ENCODE measurements at places on chromosomes 12 and 14.

DNA sequence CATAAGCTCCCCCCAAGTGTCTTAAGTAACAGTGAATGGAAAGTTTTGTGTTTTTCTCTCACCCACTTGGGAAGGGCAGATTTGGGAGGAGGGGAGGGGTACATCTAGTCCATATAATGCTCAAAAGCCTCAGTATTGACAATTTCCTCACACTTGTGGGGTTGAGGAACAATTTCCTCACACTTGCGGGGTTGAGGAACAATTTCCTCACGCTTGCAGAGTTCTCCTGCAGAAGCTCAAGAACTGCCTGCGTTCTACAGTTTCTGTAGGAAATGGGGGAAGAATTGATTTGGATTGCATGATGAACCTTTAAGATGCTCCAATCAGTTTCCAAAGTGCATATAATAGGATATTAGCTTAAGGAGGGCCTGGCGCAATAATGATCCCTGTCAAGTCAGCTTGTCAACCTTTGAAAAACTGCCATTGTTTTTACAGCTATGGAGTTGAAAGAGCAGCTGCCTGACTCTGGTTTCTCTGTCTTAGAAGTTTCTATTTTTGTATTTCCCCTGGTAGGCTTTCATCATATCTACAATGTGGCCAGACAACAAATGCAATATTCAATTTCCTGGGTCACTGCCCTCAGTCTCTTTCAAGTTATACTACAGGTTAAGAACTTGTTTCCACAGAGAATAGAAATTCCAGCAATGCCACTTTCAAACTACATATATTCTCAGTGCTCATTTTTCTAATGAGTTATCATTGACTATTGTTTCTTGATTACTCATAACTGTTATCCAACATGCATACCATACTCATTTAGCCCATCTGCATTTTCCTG, 66.5 kb downstream of the PLEKHG7 start:
- DNase-seq, result no peak

DNA sequence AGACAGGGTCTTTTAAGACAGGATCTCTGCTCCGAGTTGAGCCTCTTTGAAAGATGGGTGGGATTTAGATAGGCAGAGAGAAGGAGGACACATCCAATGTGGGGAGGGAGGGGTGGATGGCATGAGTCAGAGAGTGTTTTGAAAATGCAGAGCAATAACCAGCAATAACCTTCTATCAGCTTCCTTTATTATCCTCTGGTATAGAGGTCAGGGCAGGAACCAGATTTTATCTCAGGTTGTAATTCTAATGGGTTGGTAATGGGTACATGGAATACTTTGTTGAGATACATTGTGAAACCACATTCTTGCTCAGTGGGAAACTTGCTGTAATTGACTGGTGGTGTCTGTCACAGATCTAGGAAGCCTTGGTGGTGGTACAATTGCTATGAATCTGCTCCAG, 37.6 kb upstream of the CCDC63 start:
- DNase-seq, result no peak

DNA sequence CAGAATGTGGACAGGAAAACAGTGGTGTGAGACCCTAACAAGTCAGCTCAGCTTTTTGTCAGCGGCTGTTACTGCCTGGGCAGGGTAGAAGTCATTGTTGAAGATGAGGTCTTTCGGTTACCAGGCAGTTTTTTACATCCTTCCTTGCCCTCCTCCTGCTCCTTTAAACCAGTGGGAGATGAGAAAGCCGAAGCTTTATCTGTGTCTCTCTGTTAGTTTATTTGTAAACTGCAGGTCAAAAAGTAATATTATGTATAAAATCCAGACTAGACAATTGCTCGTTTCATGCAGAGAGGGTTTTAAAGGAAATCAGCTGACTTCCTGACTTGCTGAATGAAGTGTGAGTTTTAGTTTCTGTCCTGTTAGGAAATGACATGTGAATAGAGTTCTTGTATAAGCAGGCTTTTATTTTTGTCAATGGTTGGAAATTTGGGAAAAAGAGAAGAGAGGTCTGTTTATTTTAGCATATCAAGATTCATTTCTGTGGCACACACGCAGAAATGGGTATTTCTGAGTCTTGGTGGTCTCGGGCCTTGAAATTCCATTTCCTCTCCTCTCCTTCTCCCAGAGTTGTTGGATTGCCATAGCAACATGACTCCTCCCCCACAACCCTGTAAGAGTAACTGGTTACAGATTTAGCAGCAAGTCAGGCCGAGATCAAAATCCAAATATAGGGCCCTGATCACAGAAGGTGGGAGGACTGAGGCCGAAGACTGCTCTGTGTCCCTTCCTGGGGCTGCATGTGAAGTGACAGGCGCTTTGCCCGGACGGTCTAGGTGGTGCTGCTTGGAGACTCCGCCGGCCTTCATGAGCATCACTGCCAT, 60.8 kb downstream of the SAMD4A start:
- no peak for DNase-seq

GRCh38 chr12:6352193-6353173, 10.6 kb upstream of the TNFRSF1A start:
- no peak for DNase-seq

DNA sequence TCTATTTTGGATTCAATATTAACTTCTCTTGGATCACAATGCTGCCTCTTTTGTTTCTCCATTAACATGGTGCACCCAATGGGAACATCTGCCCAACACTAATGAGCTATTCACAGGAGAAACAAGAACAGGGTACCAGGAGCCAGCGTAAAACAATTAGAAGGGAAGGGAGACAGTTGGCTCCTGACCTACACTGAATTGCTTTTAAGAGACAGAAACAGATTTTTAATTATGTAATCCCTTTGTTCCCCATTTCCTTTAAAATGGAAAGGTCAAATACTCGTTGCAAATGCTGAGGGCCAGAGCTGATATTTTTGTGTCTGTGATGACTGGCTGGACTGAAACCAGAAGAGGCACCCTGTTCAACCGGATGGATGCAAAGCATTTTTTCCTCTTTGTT, 108.3 kb downstream of the SEC23A start:
- DNase-seq, result no peak

DNA sequence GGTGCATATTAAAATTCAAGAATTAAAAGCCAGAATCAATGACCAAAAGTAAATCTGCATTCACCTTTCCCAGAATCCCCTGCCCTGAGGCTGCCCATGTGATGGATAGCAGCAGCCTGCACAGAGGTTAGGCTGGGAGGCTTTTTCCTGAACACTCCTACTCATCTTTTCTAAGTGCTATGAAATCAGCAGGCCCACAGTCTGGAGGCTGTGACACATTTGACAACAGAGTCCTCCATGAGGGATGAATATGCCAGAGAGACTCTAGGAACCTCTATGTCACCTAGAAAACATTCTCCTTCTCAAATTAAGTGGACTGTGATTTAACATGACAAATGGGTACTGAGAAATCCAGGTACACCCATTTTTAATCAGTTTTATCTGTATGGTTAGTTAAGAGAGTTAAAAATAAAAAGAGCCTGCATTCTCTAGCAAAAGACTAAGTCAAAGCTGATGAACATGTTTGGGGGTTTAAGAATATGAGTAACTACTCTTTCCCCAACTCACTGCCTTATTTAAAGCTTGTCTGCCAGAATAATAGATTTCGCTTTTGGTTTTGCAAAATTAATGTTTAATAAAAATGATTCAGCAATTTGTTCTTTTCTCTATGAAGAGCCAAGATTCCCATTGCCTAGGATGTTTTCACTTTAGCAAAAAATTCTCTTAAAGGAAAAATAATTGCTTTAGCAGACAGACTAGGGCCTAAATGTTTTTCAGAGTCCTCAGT, 115.0 kb downstream of the RTN1 start:
- no peak for DNase-seq

DNA sequence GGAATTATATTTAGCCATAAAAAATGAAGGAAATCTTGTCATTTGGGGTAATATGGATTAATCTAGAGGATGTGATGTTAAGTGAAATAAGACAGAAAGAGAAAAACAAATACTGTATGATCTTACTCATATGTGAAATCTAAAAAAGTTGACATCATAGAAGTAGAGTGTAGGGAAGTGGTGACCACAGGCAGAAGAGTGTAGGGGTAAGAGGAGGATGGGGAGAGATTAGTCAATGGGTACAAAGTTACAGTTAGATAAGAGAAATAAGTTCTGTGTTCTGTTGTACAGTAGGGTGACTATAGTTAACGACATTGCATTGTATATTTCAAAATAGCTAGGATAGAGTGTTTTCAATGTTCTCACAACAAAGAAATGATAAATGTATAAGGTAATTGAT, 87.0 kb downstream of the TSHR start:
- no peak for DNase-seq

DNA sequence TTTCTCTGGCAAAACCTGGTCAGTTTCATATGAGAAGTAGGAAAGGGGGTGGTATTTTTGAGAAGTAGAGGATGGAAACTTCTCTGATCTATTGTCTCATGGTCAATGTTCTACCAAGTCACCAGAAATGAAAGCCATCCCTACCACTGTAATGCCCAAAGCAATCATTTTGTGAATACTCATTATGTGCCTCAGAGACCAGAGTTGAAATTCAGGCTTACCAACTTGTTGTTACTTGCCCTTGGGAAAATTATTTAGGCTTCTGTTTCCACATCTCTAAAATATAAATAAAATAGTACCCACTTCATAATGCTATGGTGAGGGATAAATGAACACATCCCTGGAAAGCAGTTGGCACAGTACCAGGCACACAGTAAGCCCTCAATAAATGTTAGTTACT, 723.7 kb upstream of the TBX3 start:
- DNase-seq, result no peak

- no peak for DNase-seq
Measured at GRCh38 chr12:122355706-122356105, 66.8 kb downstream of the CLIP1 start.

GRCh38 chr14:94421316-94421715, 31.3 kb downstream of the SERPINA11 start:
- no peak for DNase-seq

DNA sequence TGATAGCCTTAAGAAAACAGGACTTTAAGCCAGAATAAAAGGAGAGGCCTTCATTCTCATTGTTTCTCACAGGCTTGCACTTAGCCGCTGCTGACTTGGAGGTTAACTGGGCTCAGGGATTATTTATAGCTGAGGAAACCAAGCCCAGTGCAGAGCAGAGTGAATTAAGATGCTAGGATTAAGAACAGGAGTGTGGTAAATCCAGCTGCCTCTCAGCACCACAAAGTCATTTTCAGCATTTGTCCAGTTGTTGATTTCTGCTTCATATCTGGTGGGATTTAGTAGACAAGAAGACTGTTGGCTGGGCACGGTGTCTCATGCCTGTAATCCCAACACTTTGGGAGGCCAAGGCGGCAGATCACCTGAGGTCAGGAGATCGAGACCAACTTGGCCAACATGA, 14.3 kb upstream of the KRT73 start:
- DNase-seq, result no peak

DNA sequence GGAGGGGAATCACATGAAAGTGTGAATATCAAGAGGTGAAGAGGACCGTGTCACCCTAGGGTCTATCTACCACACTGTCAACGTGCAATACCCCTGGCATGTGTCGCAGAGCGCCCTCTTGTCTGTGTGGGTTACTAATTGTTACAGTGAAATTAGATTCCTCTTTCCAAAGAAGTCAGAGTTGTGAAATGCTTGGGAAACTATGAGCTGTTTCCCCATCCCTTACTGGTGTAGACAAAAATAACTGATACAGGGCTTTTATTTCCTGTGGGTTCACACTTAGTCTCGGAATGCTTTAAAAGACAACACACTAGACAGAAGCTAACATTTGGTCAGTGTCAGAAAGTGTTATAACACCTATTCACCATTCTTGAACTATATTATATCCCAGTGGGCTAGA, 597.3 kb downstream of the NRXN3 start:
- no peak for DNase-seq

DNA sequence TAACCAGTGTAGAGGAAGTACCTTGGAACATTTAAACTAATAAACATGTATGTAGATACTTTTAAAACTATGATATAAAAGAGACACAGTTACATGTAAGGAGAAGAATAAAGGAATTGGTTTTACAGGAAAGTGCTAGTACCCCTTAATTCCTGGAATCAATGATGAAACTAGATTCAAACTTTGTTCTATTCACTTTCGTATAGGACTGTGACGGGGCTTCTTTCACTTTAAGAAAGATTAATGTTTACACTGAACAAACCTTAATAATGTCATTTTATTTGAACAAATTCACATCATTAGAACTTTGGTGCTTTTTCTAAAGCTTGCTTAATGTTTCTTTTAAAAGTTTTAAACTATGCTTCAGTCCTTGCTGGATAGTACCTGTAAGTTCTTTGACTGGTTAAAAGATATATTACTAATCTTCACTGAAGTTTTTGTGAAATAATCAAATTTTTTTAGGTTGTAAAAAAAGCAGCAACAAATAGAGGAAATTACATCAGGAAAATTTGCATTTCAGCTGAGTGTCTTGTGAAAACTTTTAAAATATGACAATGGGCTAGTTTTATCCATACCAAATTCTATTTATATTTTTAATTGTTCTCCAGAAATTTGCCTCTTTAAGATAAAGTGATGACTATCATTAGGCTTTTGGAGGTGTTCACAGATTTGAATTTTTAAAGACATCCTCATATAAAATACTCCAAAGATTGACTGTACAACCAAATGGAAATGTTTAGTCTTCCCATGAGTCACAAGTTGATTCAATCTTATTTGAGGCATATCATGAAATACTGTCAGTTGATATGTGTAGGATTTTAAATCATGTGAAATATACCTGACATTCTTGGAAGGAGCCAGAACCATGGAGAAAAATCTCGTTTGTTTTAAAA, 36.2 kb downstream of the PAPOLA start:
- no peak for DNase-seq
